ENCODE measurements at places on chromosomes 7 and 10. TPM values are rescaled to one million over a fixed set of nuclear protein-coding genes. Genes with fewer than 3 reads are reported as not detected.

VSIR gene
- 20.6 TPM for total RNA-seq

ELFN1 gene
- total RNA-seq: 3.8 TPM

SPAM1 gene
- total RNA-seq: not detected

ANXA8L1 gene
- total RNA-seq: not detected

DNA sequence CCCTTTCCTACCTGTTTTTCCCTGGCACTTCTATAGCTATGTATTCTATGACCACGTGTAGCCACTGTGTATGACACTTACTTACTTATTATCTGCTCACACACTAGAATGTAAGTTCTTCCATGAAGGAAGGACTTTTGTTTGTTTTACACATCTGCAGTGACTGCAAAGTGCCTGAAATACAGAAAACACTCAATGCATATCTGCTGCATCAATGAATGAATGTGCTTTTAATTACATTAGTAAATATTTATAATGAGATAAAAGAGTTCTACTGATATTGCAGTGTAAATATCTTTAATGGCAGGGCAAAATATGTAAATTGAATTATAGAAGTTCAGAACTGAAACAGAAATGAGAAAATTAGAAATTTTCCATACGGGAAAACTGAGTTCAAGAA is 43.5 kb upstream of the CDC14C start:
- no peak for DNase-seq

DNA sequence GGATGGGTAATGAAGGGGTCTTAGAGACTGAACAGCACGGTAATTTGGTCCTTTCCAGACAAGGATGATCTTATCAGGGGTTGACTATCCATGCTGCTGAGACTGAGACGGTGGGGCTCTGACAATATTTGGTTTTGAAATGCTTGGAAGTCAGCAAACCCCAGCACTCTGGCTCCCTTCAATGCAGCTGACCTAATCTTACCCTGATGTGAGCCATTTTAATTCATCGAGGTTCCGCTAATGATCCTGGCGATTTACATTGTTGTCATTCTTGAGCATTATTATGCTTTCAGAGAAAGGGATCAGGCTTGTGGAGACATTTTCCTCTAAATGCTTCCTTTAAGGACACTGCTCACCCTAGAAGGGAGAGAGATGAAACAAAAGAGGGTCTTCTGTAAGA is 114.6 kb upstream of the BMPER start:
- DNase-seq: no peak

- peak; percentile 76 for DNase-seq
These were observed 1.6 kb upstream of the COL13A1 start for GRCh38 chr10:69800109-69800508.

DNA sequence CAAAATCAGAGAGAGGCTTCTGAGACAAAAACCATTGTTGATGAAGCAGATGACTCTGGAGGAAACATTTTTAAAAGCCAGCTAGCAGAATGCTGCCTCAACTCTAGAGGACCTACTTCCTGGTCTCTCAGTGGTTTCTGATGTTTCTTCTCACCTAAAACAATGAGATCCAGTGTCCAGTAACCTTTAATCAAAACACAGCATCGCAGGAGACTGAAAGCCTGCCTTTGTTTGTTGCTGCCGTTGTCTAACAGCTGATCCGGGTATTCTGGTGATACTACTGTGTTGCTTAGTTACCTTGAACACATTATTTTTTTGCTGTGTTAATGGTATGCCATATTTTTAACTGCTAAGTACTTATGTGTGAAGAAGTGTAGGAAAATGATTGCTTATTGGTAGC is 70.9 kb downstream of the WIPF3 start:
- no peak for DNase-seq

DNA sequence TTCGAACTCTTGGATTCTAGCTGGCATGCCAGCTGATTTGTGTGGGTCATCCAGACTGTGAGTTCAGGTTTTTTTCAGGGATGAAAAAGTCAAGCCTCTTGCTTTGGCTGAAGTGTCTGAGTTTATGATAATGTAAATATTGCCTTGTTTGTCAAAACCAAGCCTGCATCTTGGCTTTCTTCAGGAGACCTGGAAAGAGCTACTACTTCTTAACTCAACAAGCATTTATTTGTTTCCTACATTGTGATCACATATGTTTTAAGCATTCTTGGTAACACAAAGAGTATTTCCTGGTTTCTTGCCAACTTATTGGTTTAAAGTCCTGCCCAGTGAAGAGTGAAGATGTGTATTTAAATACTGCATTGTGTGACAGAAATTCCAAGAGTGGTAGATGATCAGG is 407.1 kb downstream of the LRMDA start:
- no peak for DNase-seq

DNA sequence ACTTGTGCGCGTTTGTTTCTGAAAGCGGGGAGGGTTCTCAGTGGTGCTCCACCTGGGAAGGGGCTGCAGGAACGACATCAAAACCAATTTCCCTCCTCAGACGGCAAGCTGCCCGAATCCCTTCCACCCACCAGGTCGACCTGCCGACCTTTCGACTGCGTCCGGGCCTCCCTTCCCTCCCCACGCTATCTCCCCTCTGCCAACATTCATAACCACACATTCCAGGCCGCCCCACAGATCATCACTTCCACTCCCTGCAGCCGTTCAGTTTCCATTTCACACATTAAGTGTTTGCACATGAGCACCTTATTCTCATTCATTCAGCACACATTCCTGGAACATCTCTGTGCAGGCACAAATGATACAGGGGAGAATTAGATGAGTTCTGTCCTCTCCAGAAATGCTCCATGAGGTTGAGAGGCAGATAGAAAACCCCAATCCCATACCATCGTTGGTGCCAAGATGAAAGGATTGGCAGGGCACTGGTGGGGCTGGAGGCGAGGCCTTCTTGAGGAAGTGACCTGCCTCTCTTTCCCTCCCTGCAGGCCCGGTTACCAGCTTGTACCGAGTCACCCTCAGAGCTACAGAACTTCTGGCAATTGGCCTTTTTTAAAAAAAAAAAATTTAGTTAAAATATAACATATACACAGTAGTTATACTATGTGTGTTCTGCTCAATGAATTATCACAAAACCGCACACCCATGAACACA is 70.0 kb downstream of the MINDY4 start:
- DNase-seq: no peak

GRCh38 chr7:155709453-155709852 is 65.0 kb downstream of the RBM33 start:
- DNase-seq: no peak

- DNase-seq: no peak
These were observed 195.5 kb downstream of the CREB5 start for GRCh38 chr7:28607855-28608193.

DNA sequence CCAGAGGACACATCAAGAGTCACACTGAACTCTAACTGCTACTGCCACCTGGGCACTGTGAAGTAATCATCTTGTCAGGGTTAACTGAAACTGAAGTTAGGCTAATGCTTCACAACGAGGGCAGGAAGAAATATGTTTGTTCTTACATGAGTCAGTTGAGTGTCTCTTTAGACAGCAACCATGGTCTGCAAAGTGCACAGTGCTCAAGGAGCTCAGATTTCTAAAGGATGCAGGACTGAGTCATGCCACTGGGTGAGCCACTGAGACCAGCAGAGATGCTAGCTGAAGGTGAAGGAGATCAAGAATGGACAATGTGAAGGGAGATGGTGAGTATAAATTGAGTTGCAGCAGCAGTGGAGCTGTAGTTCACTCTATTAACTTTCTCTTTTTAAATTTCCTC is 76.0 kb upstream of the CTTNBP2 start:
- DNase-seq: no peak

DNA sequence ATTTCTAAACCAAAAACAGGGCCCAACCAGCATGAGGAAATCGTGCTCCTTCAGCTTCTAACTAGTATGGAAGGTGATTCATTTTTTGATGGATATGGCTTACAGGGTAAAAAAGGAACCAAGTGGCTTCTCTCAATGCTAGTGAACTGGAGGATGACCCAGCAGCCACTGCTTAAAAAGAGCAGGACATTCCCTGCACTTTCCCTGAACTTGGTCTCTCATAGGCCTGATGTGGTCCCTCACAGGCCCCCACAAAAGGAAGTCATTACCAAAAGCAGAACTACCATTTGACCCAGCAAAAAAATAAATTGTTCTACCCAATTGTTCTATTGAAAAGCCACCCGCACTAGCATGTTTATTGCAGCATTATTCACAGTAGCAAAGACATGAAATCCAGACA is 188.8 kb downstream of the CALN1 start:
- DNase-seq: no peak

- DNase-seq: peak; percentile 92
These were observed 93.4 kb upstream of the OIT3 start for GRCh38 chr10:72800000-72800740.

- peak; percentile 46 for DNase-seq
These were observed 31.9 kb downstream of the LCOR start for GRCh38 chr10:96863922-96864543.

All from fibroblast of the aortic adventitia (primary cell).